ENCODE measurements at places on chromosomes 11 and 22.

GRCh38 chr11:4017129-4017528 is 77.5 kb upstream of the RRM1 start:
- DNase-seq, result no peak

GRCh38 chr11:11086979-11087378 is 229.1 kb upstream of the ZBED5 start:
- no peak for DNase-seq

DNA sequence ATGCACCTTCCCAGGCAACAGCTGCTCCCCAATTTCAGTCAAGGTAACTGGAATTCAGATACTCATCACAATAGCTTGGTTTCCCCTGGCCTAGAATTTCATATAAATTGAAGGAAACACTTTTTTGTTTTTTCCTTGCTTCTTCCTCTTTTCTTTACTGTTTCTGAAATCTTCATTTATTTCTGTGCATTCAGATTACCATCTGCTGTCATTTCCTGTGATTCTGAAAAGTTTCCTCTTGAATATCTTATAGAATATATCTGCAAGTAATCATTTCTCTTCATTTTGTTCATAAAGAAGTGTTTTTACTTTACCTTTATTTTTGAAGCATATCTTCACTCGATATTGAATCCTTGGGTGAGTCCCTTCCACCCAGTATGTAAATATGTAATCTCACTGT is 85.3 kb downstream of the GAB4 start:
- no peak for DNase-seq

DNA sequence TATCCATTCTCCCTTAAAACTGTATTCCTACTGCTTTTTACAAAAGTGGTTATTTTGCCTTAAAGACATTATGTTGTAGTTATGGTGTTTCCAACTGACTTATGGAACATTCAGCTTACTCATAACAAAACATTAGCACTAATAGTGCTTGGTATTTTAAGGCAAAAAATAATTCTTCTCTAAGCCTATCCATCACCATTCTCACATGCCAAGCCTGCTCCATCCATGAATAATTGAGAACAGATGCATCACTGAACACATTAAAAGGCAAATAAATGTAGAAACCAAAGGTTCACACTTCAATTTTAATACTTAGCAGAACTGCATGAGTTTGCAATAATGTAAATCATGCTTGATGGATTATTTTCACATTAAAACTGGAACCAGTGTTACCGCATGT is 42.3 kb upstream of the DDI1 start:
- DNase-seq, result no peak

- DNase-seq, result no peak
These were observed 152.9 kb downstream of the CACNA1I start for GRCh38 chr22:39723463-39723862.

DNA sequence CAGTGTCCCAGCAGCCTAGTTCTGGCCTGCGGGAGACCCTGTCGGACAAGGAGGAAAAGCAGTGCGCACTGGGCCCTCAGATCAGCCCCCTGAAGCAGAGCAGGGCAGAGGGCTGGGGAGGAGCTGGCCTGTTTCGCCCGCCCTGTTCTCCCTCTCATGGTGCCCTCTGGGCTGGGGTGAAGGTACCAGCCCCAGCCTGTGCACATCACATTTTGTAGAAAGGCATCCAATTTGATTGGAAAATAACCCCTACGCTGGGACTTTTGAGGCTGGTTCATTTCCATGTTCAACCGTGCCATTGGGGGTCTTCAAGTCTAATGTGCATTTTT is 832 bp upstream of the NAP1L4 start:
- DNase-seq, result no peak
